ENCODE measurements at places on chromosomes 4 and X.
A peak's percentile ranks its signal among the peaks of the same experiment; 100 is the strongest.

DNA sequence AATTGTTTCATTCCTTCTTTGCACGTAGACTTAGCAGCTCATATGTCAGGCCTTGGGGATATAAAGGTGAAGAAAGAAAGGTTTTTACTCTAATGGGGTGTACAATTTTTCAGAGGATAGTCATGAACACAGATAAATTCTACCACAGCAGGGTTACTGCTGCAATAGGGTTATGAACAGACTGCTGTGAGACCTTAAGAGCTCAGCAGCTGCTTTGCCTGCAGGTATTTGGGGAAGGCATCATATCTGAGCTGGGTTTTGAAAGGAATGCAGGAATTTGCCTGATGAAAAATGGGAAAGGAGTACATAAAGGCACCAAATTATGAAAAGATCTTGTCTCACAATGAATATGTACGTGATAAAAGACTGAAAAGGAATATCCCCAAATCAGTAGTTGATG lies 128.9 kb downstream of the CEP135 start:
- no peak for ATAC-seq

DNA sequence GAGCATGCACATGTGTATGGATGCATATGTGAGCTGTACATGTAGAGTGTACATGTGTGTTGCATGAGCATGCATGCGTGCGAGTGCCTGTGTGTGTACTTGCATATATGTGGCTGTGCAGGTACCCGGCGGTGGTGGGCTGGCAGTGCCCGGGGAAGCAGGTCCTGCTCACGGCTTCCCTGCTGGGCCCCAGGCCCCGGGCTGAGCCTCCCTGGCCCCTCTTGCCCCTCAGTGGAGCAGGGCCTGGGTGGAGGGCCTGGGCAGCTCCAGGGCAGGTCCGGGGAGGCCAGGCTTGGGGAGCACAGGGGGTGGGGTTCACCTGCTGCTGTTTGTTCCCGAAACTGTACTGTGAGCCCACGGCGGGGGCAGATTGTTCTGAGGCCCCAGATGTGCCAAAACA lies 9.4 kb downstream of the NAT8L start:
- no peak for ATAC-seq

GRCh38 chr4:83922402-83922801 lies 386.5 kb downstream of the GPAT3 start:
- ATAC-seq: no peak

DNA sequence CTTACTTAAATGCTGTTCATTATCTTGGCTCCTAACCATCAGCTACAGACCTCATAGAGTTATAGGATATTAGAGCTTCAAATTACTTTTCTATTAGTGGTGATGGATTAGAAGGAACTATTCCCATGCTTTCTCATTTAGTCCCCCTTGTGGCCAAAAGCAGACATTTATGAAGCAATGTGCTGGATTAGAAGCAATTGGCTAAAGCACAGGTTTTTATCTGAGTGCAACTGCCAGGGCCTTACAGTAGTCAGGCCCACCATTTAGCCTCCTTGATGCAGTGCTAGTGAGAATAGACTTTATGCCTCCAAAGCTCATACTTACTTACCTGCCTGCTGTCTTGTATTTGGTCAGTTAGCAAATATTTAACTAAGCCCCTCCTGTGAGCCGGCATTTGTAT lies 93.0 kb downstream of the TSPAN7 start:
- no peak for ATAC-seq

DNA sequence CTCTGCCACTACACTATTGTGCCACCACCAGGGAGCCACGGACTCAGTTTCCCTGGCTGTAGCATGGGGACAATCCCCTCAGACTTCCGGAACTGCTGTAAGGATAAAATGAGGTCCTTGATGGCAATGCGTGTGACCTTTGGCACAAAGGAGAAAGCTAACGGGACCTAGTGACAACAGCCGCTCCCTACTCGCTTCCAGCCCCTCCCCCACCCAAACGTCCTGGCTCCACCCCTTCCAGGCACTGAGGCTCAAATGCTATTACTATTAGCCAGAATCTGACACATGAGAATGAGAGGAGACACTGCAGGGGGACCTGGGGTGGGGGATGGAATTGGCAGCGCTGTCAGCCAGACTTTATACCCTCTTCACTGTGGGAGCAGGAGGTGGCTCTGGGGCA lies 5.4 kb upstream of the DUSP9 start:
- no peak for ATAC-seq

DNA sequence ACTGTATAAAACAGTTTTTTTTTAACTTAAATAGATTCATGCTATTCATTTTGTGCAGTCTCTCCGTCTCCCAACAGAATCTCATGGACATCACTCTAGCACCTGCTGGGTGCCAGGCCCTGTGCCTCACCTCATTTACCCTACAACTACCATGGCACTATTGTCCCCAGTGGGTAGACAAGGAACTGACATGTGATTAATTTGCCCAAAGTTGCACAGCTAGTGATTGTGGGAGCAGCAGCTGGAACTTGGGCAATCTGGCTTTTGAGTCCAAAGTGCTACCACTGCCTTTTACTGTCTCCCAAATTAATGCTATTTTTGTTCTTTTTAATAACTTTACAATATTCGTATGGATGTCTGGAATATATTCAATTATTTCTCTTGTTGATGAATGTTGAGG lies 11.2 kb upstream of the PGRMC2 start:
- ATAC-seq: peak; percentile 45

GRCh38 chr4:72631296-72631695 lies 62.3 kb upstream of the ADAMTS3 start:
- no peak for ATAC-seq

- ATAC-seq: no peak
These were observed 132.4 kb upstream of the ENPEP start for GRCh38 chr4:110343534-110343933.

- ATAC-seq: no peak
These were observed 39.0 kb downstream of the F11 start for GRCh38 chr4:186304866-186305505.

- no peak for ATAC-seq
These were observed 903.0 kb upstream of the SLIT2 start for GRCh38 chr4:19348746-19349145.

DNA sequence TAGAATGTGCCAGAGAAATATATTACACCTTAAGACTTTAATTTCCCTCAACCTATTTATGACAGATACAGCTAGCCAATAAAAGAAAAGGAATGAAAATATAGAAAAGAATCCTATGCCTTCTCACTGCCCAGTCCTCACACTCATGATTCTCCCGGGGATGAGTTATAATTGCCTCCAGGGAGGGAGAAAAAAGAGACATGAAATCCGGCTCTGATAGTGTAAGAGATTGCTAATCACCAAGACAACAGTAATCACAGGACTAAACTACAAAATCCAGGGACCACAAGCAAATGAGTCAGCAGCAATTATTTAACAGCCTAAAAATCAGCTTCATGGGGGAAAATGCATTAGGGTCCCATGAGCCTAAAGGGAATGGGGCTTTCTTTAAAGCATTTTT lies 95.9 kb upstream of the DUSP21 start:
- no peak for ATAC-seq

- no peak for ATAC-seq
These were observed 315.1 kb downstream of the STK32B start for GRCh38 chr4:5366421-5366820.

DNA sequence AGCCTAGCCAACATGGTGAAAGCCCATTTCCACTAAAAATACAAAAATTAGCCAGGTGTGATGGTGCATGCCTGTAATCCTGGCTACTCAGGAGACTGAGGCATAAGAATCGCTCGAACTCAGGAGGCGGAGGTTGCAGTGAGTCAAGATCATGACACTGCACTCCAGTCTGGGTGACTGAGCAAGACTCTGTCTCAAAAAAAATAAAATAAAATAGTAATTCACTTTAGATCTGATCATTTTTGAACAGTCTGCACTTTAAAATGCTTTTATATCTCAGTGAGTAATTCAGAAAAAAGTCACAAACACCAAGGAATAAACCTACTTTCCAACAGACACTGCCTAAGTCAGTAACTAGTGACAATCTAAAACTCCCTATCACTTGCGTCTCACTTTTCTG lies 25.6 kb upstream of the CORIN start:
- no peak for ATAC-seq

DNA sequence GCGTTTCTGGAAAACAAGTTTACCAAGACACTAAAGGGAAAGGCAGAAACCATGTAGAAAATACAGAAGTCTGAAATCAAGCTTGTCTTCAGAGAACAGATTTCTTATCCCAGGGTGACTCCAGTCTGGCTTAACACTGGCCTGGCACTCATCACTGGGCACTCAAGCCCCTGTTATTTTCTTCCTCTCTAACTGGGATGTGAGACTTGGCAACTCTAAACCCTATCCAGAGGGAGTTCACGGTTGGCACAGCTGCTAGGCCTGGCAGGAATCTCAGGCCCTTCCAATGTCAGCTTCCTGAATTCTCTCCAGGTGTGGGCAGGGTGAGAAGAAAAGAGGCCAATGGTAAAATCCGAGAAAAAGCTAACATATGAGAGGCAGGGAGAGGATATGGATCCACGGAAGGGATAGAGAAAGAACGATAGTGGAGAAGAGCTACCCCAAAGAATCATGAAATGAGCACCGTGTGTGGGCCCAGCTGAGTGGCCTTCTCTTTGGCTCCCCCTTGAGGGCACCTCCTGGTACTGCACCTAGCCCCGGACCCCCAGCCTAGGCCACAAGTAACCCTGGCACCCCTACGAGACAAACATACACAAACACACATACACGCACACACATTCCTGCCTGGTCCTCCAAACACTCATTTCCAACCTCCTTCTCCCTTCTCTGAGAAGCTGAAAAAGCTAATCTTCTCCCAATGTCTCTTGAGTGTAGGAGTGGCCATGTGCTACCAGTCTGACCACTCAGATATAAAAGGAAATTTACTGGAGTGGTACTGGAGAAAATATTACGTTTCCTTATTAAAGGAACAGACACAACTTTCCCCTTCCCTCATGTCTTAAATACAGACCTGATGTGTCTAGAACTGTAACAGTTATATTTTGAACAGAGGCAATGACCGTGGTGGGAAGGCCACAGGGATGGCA lies 16.6 kb upstream of the PTCHD1 start:
- ATAC-seq: peak; percentile 64

Measured in esophagus mucosa (tissue), 1 donor.